Stimulated activated CD8-positive, alpha-beta memory T cell treated with anti-CD3 and anti-CD28 coated beads, Interleukin-15, amount 100 ng/mL, for 4 hours (primary cell): ENCODE measurements at places on chromosomes 11 and 22.

- peak; percentile 68 for DNase-seq
Measured at GRCh38 chr11:65899356-65900124, 648 bp downstream of the FOSL1 start.

GRCh38 chr22:32897400-32897799 lies 95.9 kb downstream of the TIMP3 start:
- DNase-seq = no peak

DNA sequence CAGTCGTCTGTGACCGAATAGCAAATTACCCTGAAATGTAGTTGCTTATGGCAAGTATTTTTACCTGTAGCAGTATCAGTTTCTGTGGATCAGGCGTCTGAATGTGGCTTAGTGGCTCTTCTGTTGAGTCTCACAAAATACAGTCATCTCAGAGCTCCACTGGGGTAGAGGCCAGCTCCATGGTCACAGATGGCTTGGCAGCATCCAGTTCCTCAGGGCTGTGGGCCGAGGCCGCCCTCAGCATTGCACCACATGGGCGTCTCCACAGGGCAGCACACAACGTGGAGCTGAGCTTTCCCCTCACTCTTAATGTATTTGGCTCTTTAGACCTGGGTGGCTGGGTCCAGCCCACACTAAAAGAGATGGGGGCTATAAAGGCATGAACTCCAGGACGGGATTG lies 57.8 kb downstream of the SBF1 start:
- DNase-seq = no peak

- DNase-seq = no peak
Measured at GRCh38 chr11:81960443-81960842, 773.2 kb downstream of the FAM181B start.

GRCh38 chr11:120756931-120757330 lies 245.4 kb downstream of the GRIK4 start:
- DNase-seq = no peak
